GDM1 (cell line): ENCODE measurements at places on chromosomes 16 and 17.

GRCh38 chr16:2822158-2822495 is 5.1 kb downstream of the PRSS21 start:
- DNase-seq: no peak

DNA sequence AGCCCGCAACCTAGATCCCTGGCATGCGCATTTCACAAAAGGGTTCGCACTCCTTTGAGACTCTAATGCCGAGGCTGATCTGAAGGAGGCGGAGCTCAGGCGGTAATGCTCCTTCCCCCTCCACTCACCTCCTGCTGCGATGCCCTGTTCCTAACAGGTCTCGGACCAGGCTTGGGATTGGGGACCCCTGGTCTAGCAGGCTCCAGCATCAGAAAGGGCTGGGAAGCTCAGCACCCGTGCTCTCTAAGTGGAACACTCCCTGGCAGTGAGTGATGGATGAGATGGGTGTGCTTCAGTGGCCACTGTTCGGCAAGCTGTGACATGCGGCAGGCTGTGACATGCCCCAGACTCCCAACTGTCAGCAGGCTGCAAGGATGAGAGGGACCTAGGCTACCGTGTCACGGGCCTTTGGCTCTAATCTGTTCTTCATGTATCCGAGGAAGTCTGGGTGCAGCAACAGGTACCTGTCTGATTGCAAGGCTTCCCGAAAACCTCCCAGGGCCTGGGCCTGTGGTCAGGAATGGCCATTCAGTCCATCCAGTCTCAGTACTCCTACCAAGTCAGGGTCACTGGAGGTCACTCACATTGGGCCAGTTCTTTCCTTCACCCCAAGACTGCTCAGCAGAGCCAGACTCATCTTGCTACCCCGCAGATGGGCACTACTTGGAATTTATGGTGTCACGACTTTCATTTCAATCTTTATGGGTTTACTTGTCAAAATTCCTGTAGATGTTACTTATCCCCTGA is 1.3 kb upstream of the ST6GALNAC2 start:
- DNase-seq: no peak

GRCh38 chr16:49697631-49698452 is 158.1 kb downstream of the ZNF423 start:
- no peak for DNase-seq

DNA sequence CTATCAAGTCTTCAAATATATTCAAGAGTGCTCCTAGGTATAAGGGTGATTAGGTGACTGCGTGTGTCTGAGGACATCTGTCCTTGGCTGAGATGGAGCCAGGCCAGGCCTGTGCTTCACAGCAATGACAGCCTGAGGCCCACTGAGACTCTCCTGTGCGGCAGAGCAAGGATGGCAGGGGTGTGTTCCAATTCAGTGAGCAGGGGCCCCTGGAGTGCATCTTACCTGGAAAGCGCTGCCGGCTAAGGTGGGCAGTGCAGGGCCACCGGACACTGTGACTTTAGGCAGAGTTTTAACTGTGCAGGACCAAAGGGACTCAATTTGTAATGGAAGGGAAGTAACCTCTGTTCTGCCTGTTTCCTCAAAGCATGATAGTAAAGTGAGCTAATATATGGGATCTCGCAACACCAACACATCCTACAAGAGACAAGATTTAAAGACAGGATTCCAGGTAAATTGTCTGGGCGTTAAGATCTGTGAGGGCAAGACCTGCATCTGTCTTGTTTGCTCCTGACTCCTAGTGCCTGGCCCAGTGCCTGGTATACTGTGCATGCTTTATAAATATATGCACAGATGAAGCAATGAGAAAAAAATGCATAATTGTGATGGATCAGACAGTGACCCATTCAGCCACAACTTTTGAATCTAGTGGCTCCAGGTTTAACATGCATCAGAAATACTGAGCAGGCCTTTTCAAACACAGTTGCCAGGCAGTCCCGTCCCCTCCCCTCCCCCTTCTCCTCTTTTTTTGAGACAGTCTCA is 86.7 kb downstream of the MRC2 start:
- DNase-seq: no peak

GRCh38 chr17:49834118-49834743 is 13.6 kb downstream of the TAC4 start:
- DNase-seq: no peak

DNA sequence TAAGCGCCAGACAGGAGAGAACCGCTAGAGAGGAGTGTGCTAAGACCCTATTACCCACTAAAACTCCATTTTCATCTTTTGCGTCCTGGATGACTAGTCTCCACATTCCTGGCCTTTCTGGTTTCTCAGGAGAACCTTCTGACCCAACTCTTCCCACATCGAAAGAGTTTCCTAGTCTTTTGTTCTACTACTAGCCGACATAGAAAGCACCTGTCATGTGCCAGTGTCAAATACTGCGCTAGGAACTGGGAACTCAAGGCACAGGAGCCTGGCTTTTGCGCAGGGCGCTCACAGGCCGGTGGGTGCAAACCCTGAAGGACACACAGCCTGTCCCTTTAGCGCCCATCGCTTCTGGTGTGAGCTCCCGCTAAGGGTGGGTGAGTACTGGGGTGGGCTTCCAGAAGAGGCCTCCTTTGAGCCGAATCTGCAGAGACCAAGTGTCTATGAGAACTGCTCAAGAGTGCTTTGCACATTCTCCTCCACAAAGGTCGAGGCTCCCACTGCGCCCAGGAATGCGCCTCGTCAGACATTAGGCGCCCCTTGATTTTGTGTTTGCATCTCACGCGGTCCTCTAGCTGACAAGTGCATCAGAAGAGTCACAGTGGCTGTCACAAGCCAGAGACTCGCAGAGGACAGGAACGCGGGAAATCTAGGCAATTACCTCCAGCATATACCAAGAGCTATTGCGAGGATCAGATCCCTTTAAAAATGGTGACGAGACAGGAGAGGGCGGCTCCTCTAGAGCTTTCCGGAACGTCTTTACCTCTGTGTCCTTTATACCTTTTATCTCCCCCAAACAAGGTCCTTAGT is 2.0 kb upstream of the PSMB3 start:
- no peak for DNase-seq

- DNase-seq: no peak
Measured at GRCh38 chr16:49503256-49504022, 129.8 kb downstream of the C16orf78 start.

DNA sequence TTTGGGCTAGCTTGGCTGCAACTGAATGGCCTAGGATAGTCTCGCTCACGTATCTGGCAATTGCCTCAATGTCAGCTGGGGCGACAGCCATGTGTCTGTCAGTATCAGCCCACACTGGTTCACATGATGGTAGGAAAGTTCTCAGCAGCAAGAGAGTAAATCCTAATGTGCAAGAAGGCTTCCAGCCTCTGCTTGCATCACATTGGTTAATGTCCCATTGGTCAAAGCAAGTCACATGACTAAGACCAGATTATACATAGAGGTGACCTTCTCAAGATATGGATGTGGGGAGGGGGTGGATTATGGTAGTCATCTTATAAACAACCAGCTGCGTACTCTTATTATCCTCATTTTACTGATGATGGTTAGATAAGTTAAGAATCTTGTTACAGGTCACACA is 31.0 kb downstream of the CHP2 start:
- no peak for DNase-seq

GRCh38 chr16:87371261-87371866 is 12.2 kb downstream of the FBXO31 start:
- DNase-seq: no peak

DNA sequence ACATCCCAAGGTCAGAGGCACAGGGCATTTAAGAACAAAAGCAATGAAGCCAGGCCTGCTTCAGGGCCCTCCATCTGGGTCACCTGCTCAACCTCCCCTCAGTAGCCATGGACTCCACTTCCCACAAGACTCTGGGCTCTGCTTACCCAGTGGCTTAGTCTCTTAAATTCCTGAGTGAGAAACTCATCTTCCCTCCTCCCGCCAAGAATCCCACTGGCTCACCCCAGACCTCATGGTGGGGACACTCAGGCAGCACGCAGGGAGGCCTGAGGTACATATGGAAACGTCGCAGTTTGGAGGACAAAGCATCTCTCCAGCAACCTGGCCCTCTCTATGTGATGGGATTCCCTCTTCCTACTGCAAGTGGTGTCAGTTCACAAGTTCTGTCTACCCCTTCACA is 326.7 kb upstream of the CDH5 start:
- no peak for DNase-seq

DNA sequence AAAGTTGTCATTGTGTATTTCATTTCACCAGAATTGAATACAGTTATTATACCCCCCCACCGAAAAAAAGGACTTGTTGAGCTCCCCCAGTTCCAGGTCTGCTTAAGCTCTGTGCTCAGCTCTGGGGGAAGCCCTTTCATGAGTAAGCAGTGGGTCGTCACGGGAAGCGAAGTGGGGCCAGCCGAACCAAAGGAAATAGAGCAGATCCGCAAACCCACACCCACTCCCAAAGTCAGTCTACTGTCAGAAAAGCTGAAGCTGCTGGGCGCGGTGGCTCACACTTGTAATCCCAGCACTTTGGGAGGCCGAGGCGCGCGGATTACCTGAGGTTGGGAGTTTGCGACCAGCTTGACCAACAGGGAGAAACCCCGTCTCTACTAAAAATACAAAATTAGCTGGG is 50.1 kb downstream of the PECAM1 start:
- no peak for DNase-seq

GRCh38 chr17:40699371-40699770 is 4.2 kb downstream of the KRT24 start:
- no peak for DNase-seq
